Endothelial cell (in vitro differentiated cells): ENCODE measurements at places on chromosomes 11 and 22. TPM values are rescaled to one million over a fixed set of nuclear protein-coding genes. Genes with fewer than 3 reads are reported as not detected.

DNA sequence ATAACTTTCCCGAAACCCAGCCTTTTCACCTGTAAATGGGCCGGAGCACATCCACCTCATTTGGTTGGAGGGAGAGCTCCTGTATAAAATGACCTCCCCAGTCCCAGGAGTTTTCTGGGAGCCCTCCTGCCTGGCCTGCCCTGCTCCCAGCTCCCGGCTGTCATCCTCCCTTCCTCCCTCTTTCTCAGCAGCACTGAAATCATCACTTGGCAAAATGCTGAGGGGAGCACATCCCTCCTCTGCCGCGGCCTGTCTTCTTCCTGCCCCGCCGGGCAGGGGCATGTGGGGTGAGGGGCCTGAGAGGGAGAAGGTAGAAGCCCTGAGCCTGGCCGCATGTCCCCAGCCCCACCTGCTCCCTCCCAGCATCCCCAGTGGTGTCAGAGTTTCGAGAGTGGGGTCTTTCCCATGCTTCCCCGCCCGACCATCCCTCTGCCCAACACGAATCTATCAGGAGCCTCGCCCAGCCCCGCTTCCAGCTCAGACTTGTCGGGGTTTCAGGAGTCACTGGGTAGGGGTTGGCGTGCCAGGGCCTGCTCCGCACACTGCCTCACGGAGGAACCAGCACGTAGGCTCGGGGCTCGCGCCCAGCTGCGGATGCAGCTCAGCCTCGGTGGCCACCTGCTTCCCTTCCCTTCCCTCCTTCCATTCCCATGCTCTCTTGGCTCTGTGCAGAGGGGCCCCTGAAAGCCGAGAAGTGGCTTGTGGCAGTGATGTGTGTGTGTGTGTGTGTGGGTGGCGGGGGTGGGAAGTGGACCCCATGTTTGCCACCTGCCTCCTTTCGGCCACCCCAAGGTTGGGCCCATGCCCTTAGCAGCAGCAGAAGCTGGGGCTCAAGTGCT is 37.1 kb downstream of the NECTIN1 start:
- DNase-seq = no peak

- no peak for DNase-seq
These were observed 30.0 kb upstream of the TCF20 start for GRCh38 chr22:42300259-42301076.

- peak; percentile 25 for DNase-seq
These were observed 728 bp downstream of the TBC1D22A start for GRCh38 chr22:46763051-46763705.

DNA sequence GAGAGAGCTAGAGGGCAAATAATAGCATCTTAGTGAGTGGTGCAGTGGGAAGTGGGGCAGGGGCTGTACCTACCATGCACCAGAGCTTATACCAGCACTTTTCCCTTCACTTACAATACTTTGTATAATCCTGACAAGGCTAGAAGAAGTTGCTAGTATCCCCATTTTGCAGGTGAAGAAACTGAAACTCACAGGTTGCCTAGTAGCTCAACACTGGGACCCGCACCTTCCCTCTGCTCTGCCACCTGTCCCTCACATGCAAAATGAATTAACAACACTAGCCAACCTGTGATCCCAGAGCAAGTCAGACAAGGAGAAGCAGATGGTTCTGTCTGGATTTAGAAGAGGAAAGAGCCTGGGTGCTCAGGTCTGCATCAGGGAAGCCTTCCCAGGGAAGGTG is 510.4 kb downstream of the BUD13 start:
- DNase-seq = no peak

DNA sequence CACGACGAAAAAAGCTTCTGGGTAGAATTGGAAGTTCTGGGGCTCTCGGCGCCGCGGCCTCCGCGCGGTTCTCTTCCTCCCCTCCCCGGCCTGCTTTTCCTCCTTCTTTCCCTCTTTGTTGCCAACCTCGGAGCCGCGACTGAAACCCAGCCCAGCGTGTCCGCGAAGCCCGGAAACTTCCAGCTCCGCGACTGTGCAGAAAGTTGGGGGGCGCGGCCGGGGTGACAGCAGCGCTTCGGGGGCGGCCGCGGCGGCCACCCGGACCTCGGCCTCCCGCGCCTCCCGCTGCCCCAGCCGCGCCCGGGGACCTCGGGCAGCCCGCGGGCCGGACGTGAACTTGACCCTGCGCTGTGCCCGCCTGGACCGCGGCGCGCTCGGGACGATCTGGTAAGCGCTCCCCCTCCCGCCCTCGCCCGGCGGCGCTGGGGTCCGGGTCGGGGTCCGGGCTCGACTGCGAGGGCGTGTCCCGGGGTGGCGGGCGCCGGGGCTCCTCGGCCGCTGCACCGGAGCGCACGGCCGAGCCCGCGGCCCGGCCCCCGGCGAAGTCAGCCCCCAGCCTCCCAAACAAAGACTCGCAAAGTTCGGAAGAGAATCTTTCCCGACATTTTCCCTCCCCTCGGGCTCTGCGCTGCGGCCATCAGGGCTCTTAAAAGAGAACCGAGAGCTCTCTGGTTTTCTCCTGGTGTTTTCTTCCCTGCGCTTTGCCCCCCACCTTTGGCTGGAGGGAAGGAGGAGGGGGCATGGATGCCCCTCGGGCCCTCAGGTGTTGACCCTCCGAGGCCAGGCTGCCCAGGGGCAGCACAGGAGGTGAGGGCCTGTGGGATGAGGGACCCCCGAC is 67.9 kb upstream of the WNT7B start:
- DNase-seq = no peak

- no peak for DNase-seq
These were observed 14.2 kb downstream of the TMEM121B start for GRCh38 chr22:17106785-17107546.

DNA sequence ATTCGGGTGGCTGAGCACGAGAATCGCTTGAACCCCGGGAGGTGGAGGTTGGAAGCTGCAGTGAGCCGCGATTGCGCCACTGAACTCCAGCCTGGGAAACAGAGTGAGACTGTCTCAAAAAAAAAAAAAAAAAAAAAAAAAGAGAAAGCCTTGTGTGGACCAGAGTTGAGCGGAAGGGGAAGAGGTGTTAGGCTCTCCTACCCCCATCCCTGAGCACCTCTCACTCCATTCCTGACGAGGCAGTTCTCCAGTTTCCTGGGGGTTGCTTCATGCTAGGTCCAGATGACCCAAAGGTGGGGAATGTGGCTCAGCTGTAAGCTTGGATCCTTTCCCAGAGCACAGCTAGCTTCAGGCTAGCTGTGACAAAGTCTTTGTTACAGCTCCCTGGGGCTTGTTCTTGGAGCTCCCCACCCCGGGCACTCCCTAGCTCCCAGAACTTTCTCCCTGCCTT is 8.8 kb upstream of the DNAL4 start:
- DNase-seq = no peak

DNA sequence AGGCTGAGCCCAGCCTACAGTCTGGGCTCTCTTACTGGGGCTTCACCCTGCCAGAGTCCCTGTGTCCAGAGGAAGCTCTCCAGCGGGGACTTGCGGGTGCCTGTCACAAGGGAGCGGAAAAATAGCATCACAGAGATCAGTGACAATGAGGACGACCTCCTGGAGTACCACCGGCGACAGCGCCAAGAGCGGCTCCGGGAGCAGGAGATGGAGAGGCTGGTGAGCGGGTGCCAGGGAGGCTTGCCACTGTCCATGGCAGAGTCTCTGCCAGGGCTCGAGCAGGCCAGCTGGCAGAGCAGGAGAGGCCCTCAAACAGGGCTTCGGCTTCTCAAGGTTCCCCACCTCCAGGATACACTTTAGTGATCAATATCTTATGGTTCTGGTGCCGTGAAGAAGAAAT is 21.0 kb downstream of the PHLDB1 start:
- DNase-seq = no peak

Gene GRM5
- 0.28 TPM for total RNA-seq

Gene MYRF
- total RNA-seq = 1.5 TPM

Gene ROBO3
- total RNA-seq = 40.0 TPM

Gene EMID1
- 25.5 TPM for total RNA-seq
